ENCODE measurements at places on chromosomes 3 and 15. TPM values are rescaled to one million over a fixed set of nuclear protein-coding genes. Genes with fewer than 3 reads are reported as not detected.

Gene STXBP5L
- 0.98 TPM for total RNA-seq

GRCh38 chr3:183148056-183148455, 14.5 kb downstream of the LAMP3 start:
- no peaks in the 10 kb centered on the region for H3K27me3 ChIP-seq
- H3K4me1 ChIP-seq, result no peaks in the 10 kb centered on the region
- H3K27ac ChIP-seq, result no peak overlapping the region
- DNase-seq, result no peak

Gene LTK
- total RNA-seq, result 1.5 TPM

DNA sequence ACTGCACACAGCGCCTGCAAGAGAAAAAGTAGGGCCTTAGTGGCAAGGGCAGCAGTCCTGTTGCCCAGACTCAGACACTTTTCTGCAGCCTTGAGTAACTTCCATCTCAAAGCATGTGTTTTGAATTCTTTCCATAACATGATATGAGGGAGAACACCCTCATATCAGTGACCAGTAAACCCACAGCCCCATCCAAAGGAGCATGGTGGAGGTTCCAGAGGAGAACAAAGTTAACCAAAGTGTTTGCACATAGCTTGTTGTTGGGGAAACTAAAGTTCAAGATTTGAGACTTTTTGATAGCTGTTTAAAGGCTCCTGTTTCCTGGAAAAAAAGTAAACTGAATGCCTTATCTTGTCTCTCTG, 74.2 kb downstream of the OCA2 start:
- DNase-seq, result no peak
- no peaks in the 10 kb centered on the region for H3K27me3 ChIP-seq
- no peaks in the 10 kb centered on the region for H3K36me3 ChIP-seq
- H3K4me1 ChIP-seq, result no peaks in the 10 kb centered on the region

DNA sequence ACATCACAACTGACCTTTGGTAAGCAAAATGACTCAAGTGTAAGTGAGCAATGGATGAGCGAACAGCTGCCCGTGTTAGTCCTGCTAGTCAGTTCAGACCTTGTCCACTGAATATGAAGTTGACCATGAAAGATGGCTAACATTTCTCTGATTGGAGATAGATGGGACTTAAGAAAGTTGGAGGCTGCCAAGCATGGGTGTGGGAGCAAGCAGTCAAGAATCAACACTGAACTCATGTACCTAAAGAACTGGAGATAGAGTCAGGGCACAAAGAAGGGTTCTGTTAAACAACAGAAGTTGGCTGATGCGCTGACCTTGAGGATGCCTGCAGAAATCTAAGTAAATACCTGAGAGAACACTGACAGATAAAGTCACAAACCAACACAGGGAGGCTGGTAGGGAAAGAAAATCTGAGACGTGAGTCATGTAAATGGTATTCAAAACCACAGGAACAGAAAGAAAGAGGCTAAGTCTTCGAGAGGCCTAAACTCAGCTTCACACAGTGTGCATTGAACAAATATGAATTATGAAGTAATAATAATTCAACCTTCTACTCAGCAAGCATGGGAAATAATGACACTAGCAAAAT, 30.7 kb upstream of the ANPEP start:
- no peak overlapping the region for H3K4me3 ChIP-seq
- H3K36me3 ChIP-seq, result peaks cover 3% of the 10 kb centered on the region
- DNase-seq, result no peak
- no peak overlapping the region for H3K27ac ChIP-seq
- H3K27me3 ChIP-seq, result no peaks in the 10 kb centered on the region
- no peaks in the 10 kb centered on the region for H3K4me1 ChIP-seq

Gene LAMB2
- total RNA-seq, result 526 TPM

DNA sequence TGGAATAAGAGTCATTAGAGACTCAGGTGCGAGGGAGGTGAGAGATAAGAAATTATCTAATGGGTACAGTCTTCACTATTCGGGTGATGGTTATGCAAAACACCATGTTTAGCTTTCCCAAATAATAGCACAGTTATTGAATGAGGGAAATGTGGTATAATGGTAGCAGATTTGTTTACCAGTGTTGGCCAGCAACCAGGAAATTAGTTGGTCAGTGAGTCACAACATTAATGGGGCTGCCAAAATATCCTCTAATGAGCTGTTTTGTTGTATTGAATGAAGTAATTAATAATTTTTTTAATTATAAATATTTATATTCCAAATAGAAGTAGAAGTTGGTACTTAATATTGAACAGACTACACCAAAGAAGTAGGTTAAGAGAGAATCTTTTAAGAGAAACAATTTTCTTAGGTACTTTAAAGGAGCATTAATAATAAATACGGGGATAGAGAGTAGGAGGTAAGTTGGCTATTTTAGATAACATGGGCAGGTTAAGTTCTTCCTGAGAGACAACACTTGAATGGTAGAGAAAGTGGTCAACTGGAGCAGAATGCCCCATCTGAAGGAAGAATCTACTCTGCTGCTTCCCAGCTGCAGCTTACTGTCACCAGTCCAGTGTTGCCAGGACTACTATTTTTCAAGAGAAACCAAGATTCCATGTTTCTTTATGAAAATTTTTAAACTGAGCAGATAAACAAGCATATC, 218.8 kb downstream of the UBE2E2 start:
- no peaks in the 10 kb centered on the region for H3K36me3 ChIP-seq
- no peak overlapping the region for H3K4me3 ChIP-seq
- no peak overlapping the region for H3K27ac ChIP-seq
- H3K4me1 ChIP-seq, result peaks cover 10% of the 10 kb centered on the region

Gene OXTR
- 0.25 TPM for total RNA-seq

DNA sequence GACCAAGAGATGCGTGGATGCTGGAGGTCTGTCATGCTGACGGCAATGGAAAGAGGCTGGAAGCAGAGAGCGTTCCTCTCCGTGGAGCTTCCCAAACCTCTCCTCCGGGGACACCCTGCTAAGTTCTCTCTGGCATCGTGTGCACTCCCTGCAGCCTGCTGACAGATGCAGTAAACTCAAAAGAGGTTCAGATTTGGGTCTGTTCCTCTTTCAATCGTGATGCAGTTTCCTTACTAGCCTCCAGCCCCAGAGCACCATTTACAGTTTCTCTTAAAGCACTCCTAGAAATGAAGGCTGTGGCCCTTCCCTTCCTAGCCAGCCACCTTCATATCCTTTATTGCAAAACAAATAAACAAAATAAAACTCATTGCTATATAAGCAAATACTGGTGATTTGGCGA, 47.3 kb upstream of the LRRC58 start:
- no peak overlapping the region for H3K4me3 ChIP-seq
- H3K36me3 ChIP-seq, result peaks cover 70% of the 10 kb centered on the region
- DNase-seq, result no peak
- H3K4me1 ChIP-seq, result no peaks in the 10 kb centered on the region

- H3K36me3 ChIP-seq, result no peaks in the 10 kb centered on the region
- DNase-seq, result no peak
- no peak overlapping the region for H3K27ac ChIP-seq
- H3K27me3 ChIP-seq, result no peaks in the 10 kb centered on the region
Observed at GRCh38 chr15:38781196-38781595, 216.6 kb upstream of the RASGRP1 start.

DNA sequence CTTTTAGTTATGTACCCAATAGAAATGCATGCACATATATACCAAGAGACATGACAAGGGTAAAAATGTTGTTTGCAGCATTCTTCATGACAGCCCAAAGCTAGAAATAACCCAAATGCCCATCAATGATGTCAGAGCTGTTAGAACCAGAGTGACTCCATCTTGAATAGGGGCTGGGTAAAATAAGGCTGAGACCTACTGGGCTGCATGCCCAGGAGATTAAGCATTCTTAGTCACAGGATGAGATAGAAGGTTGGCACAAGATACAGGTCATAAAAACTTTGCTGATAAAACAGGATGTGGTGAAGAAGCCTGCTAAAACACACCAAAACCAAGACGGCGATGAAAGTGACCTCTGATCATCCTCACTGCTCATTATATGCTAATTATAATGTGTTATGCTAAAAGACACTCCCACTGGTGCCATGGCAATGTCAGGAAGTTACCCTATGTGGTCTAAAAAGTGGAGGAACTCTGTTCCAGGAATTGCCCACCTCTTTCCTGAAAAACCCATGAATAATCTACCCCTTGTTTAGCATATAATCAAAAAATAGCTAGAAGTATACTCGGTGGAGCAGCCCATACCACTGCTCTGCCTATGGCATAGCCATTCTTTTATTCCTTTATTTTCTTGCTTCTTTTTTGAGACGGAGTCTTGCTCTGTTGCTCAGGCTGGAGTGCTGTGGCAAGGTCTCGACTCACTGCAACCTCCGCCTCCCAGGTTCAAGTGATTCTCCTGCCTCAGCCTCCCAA, 32.9 kb downstream of the ZBTB11 start:
- no peak overlapping the region for H3K27ac ChIP-seq
- no peaks in the 10 kb centered on the region for H3K36me3 ChIP-seq
- H3K27me3 ChIP-seq, result no peaks in the 10 kb centered on the region
- H3K4me3 ChIP-seq, result no peak overlapping the region
- DNase-seq, result no peak
- peaks cover 7% of the 10 kb centered on the region for H3K4me1 ChIP-seq

DNA sequence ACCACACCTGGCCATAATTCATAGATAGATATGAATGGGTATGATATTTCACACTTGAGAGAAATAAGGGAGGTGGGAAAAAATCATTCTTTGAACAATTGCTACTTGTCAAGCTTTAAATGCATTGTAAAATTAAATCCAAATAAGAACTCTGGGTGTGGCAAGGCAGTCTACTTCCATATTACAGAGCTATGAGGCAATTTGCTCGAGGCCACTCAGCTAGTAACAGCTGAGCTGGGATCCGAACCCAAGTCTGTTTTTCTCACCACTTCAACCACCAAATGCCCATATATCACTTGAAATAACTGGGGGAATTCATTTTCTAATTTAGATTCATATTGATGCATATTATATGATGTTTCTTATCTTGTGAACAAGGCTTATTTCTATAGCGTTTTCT, 482.2 kb upstream of the ADAMTS9 start:
- no peak for DNase-seq
- H3K27me3 ChIP-seq, result no peaks in the 10 kb centered on the region
- peaks cover 14% of the 10 kb centered on the region for H3K4me1 ChIP-seq
- H3K4me3 ChIP-seq, result no peak overlapping the region
- peak overlapping the region; percentile 35 for H3K27ac ChIP-seq

GRCh38 chr3:181699171-181699903, 12.4 kb upstream of the SOX2 start:
- H3K4me1 ChIP-seq, result peaks cover 29% of the 10 kb centered on the region
- peaks cover 14% of the 10 kb centered on the region for H3K27me3 ChIP-seq
- H3K27ac ChIP-seq, result no peak overlapping the region

- peaks cover 38% of the 10 kb centered on the region for H3K4me1 ChIP-seq
- H3K36me3 ChIP-seq, result no peaks in the 10 kb centered on the region
- no peak for DNase-seq
Observed at GRCh38 chr15:85690561-85691231, 104.0 kb downstream of the KLHL25 start.

Gene DHFR2
- 6.4 TPM for total RNA-seq

Gene PSTPIP1
- total RNA-seq, result 13.3 TPM

- H3K4me3 ChIP-seq, result no peak overlapping the region
- H3K36me3 ChIP-seq, result no peaks in the 10 kb centered on the region
- no peaks in the 10 kb centered on the region for H3K27me3 ChIP-seq
- H3K4me1 ChIP-seq, result no peaks in the 10 kb centered on the region
Observed at GRCh38 chr3:97235611-97236315, 421.4 kb downstream of the EPHA6 start.

Gene ADGRG7
- total RNA-seq, result not detected

DNA sequence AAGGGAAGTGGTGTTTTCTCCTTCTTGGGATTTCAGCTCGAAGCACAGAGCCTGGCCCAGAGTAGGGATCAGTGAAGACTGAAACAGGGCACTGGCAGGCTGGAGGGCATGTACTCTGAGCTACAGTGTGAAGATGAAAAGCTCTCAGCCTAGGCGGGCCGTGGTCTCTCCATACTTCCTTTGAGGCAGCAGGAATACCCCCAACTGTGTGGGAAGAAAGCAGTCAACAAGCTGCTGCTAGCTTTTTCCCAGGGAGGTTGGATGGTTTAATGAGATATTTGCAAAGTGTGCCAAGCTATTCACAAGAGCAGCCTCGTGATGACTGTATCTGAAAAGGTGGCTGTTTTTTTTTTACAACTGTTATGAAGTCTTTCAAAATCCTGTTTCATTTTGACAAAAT, 47.2 kb downstream of the NMNAT3 start:
- H3K4me1 ChIP-seq, result no peaks in the 10 kb centered on the region
- no peaks in the 10 kb centered on the region for H3K27me3 ChIP-seq
- H3K27ac ChIP-seq, result no peak overlapping the region
- DNase-seq, result no peak
- H3K36me3 ChIP-seq, result no peaks in the 10 kb centered on the region
- H3K4me3 ChIP-seq, result no peak overlapping the region

GRCh38 chr3:183845608-183846288, 20.4 kb upstream of the MAP6D1 start:
- no peaks in the 10 kb centered on the region for H3K27me3 ChIP-seq
- no peak for DNase-seq
- no peak overlapping the region for H3K4me3 ChIP-seq
- no peaks in the 10 kb centered on the region for H3K4me1 ChIP-seq
- peaks cover 56% of the 10 kb centered on the region for H3K36me3 ChIP-seq
- H3K27ac ChIP-seq, result no peak overlapping the region

Data from vagina (tissue), 2 donors.